SK-N-SH (cell line): ENCODE measurements at places on chromosomes 6 and 20. TPM values are rescaled to one million over a fixed set of nuclear protein-coding genes. Genes with fewer than 3 reads are reported as not detected.

Gene CDKAL1
- 2.6 and 3.8 TPM in 2 replicates for polyA plus RNA-seq

Gene C6orf15
- polyA plus RNA-seq: not detected in 2 replicates

Gene GHRH
- not detected in 2 replicates for polyA plus RNA-seq

Gene TSBP1
- not detected in 2 replicates for polyA plus RNA-seq

Gene TRIM10
- polyA plus RNA-seq: not detected in 2 replicates

Gene LY6G6C
- polyA plus RNA-seq: 0.08 TPM in 1 of 2 replicates, not detected in the other

Gene CST7
- 0.07 and 0.08 TPM in 2 replicates for polyA plus RNA-seq

Gene LGSN
- not detected in 2 replicates for polyA plus RNA-seq

Gene RUNX2
- 3.5 and 4.4 TPM in 2 replicates for polyA plus RNA-seq

Gene HLA-DMA
- polyA plus RNA-seq: 1.2 and 1.5 TPM in 2 replicates

Gene PSORS1C2
- polyA plus RNA-seq: not detected in 2 replicates

Gene GRIK2
- 0.26 and 0.30 TPM in 2 replicates for polyA plus RNA-seq

Gene TAAR1
- polyA plus RNA-seq: not detected in 2 replicates

Gene CGA
- polyA plus RNA-seq: 0.10 and 0.18 TPM in 2 replicates

Gene EZR
- 84.3 and 92.0 TPM in 2 replicates for polyA plus RNA-seq

Gene GNAS-AS1
- polyA plus RNA-seq: 1.2 and 1.5 TPM in 2 replicates

Gene AK9
- polyA plus RNA-seq: 0.76 and 1.1 TPM in 2 replicates

Gene BCAS4
- 23.3 and 43.8 TPM in 2 replicates for polyA plus RNA-seq

Gene TOX2
- 6.1 and 15.4 TPM in 2 replicates for polyA plus RNA-seq

Gene PRL
- not detected in 2 replicates for polyA plus RNA-seq

Gene ZC2HC1B
- not detected in 2 replicates for polyA plus RNA-seq

Gene GPR63
- polyA plus RNA-seq: 0.53 and 0.73 TPM in 2 replicates

Gene ARMC12
- 1.6 and 2.0 TPM in 2 replicates for polyA plus RNA-seq

Gene PPIL6
- polyA plus RNA-seq: 1.1 and 1.9 TPM in 2 replicates

Gene SPATS1
- polyA plus RNA-seq: not detected in 2 replicates

Gene ISM1
- not detected in 2 replicates for polyA plus RNA-seq

Gene CD164
- 83.4 and 113 TPM in 2 replicates for polyA plus RNA-seq

Gene LHFPL5
- polyA plus RNA-seq: not detected in 2 replicates

Gene ELOVL4
- 1.6 and 1.9 TPM in 2 replicates for polyA plus RNA-seq

Gene HTR1E
- polyA plus RNA-seq: 0.02 and 0.03 TPM in 2 replicates

Gene CCN2
- 486 and 709 TPM in 2 replicates for polyA plus RNA-seq

Gene NOTCH4
- 2.5 and 2.8 TPM in 2 replicates for polyA plus RNA-seq

Gene OPRM1
- polyA plus RNA-seq: 0.15 and 1.0 TPM in 2 replicates

Gene HSPA12B
- polyA plus RNA-seq: 0.24 and 0.46 TPM in 2 replicates

Gene CLPSL1
- polyA plus RNA-seq: not detected in 2 replicates

Gene FABP7
- polyA plus RNA-seq: not detected in 2 replicates

Gene SLC17A2
- not detected in 2 replicates for polyA plus RNA-seq

Gene COL9A1
- 0.05 TPM in 1 of 2 replicates, not detected in the other for polyA plus RNA-seq

Gene C4B
- polyA plus RNA-seq: 6.8 and 10.9 TPM in 2 replicates

Gene KCNK16
- polyA plus RNA-seq: not detected in 2 replicates

Gene FAM209B
- not detected in 2 replicates for polyA plus RNA-seq
